ENCODE measurements at places on chromosomes 4 and X. TPM values are rescaled to one million over a fixed set of nuclear protein-coding genes. Genes with fewer than 3 reads are reported as not detected.

The CTAG2 gene
- total RNA-seq = not detected

The NWD2 gene
- total RNA-seq = under 0.01 TPM

The PPP1R2C gene
- total RNA-seq = not detected

The PWWP3B gene
- total RNA-seq = 6.7 TPM

The PASD1 gene
- not detected for total RNA-seq

The INTU gene
- total RNA-seq = 4.6 TPM

The P2RY4 gene
- total RNA-seq = 0.20 TPM

The NFKB1 gene
- total RNA-seq = 11.5 TPM

The NIPAL1 gene
- total RNA-seq = 4.4 TPM

The COMMD8 gene
- 4.2 TPM for total RNA-seq

The ZFP42 gene
- total RNA-seq = not detected

GRCh38 chr4:185849664-185850550 is 37.9 kb upstream of the SORBS2 start:
- no peak for DNase-seq

GRCh38 chr4:15809058-15809457 is 30.9 kb downstream of the CD38 start:
- no peak for DNase-seq

DNA sequence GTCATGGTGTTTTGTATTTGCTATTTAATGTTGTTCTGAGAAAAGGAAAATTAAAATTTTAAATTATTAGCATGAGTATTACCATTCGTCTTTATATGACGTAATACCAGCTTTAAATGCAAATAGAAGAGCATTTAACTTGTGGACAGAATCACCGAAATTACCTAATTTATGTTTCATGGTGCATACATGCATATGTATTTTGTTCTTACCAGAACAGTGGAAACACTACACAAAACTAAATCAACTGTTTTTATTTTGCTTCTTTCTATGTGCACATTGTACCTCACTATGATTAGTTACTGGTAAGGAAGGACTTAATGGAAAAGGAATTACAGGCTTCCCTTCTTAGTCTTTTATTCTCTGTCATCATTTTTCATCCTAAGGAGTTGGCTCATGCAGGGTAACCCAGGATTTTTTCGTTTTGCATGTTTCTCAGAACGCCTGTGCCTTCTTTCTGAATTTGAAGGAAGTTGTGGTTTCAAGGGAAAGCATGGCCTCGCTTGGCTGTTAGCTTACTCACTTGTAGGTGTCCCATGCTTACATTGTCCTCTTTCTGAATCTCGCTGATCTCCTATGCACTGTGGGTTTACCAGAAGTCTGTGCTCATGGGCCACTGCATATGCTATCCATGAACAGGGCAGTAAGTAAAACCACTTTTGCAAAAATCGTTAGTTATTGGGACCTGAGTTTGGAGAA is 300.0 kb upstream of the PUDP start:
- no peak for DNase-seq

GRCh38 chr4:67104145-67104544 is 441.2 kb downstream of the CENPC start:
- no peak for DNase-seq

- no peak for DNase-seq
Measured at GRCh38 chr4:1563241-1563640, 120.9 kb downstream of the FAM53A start.

DNA sequence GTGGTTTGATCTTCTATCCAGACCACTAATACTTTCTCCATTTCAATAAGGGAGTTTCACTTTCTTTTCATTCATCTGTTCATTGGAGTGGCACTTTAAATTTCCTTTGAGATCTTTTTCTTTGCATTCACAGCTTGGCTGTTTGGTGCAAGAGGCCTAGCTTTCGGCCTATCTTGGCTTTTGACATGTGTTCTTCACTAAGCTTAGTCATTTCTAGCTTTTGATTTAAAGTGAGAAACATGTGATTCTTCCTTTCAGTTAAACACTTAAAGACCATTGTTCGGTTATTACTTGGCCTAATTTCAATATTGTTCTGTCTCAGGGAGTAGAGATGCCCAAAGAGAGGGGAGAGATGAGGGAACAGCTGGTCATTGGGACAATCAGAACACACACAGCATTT is 24.3 kb downstream of the CXCL13 start:
- no peak for DNase-seq

DNA sequence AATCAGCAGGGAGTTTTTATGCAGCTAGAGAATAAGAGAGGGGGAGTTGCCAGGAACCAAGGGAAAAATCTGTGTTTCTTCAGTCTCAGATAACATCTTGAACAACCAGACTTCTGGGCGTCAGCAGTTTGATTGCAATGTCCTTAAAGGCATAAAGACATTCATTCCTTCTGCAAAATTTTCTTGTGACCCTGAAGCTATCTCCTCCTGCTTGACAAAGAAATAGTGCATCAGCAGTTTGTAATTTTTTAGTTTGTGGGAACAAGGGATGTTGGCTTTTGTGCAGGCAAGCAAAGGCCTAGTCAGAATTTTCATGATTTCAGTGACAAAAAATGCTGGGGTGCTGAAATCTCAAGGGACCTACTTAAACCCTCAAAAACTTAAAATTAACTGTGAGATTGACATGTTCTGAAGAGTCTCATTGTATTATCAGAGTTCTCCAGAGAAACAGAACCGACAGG is 125.8 kb upstream of the UNC5C start:
- no peak for DNase-seq

DNA sequence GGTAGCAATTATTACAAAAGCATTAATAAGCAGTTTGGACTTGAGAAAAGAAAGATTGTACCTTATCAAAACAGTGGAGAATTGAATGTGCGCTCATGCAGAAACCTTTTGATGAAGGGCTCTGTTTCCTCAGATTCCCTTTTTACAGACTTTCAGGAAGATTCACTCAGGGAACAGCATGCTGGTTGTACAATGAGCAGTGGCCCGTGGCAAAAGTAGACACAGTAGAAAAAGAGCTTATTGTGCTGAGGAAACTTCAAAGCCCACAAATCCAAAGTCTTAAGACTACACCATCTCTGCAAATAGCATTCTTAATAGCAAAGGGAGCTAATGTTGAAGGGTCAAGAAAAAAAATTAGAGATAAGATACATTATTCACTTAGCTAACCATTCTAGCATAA is 858.9 kb downstream of the PDHA2 start:
- DNase-seq = no peak

DNA sequence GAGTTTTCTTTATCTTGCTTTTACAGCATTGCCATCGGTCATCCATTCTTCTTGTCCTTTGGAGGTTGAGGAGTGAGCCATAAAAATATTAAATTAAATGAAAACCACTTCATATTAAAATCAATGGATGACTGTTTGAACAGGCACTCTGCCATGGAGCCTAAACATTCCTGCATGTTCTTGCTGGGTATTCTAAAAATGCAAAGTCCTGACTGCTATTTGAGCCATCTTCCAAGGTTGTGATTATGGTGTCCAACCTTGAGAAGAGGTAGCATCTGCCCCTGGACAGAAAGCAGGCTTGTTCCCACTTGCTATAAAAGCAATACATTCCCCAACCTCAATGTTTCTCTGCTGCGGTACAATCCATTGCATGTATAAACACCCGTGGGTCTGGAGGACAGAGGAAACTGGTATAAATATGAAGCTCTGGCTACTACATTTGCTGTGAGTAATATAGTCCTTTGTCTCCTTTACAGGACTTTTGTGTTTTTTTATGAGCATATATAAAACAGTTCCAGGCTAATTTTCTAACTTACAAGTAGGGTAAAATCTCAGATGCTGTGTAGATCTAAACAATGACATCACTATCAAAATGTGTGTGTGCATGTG is 70.9 kb upstream of the FAT4 start:
- no peak for DNase-seq

DNA sequence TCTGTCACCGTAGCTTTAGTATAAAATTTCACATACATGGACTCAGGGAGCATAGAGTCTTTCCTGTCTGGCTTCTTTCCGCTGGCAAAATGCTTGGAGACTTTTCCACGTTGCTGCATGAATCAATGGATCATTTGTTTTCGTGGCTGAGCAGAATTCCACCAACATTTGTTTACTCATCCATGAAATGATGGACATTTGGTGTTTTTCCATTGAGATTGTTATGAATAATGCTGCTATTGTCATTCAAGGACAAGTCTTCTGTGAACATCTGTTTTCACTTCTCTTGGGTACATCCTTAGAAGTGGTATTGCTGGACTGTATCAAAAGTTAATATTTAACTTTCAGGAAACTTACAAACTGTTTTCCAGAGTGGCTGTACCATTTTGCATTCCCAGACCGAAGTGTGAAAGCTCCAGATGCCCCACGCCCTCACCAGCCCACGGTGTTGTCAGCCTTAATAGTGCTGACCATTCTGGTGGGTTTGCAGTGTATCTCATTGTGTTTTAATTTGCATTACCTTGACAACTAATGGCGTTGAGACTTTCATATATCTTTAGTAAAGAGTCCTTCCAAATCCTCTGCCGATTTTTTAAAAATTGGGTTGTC is 5.8 kb upstream of the TMEM271 start:
- DNase-seq = no peak

DNA sequence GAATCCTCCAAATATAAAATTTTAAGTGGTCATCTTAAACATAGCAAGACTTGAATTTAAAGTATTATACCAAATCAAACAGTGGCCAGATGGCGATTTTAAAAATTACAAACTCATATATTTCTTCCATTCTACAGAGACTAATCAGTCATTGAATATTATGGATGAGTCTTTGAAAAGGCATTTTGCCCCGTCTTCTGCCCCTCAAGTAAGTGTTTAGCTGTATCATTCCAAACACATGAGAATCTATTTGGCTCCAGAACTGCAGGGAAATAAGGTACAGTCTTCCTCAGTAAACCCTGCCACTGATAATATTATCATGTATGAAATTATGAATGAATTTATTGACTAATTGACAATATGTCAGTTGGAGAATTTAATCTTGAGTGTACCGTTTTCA is 191.0 kb downstream of the SLC7A11 start:
- no peak for DNase-seq

DNA sequence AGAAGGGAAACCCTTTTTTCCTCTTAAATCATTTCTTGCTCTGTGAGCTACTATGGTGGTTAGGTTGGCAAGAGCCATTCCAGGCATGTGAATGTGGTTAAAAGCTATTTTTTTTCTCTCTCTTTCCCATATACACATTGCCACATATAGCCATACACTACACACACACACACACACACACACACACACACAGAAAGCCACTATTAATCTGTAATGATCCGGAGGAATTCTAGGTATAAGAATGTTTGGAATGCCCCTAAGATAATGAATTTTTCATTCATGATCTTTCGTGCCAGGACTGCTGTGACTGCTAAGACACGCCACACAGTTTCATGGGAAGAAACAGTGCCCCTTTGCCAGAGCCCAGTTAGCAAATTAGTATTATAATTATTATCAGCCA is 21.8 kb upstream of the TLL1 start:
- no peak for DNase-seq

GRCh38 chr4:78951862-78952472 is 12.7 kb upstream of the PAQR3 start:
- no peak for DNase-seq

DNA sequence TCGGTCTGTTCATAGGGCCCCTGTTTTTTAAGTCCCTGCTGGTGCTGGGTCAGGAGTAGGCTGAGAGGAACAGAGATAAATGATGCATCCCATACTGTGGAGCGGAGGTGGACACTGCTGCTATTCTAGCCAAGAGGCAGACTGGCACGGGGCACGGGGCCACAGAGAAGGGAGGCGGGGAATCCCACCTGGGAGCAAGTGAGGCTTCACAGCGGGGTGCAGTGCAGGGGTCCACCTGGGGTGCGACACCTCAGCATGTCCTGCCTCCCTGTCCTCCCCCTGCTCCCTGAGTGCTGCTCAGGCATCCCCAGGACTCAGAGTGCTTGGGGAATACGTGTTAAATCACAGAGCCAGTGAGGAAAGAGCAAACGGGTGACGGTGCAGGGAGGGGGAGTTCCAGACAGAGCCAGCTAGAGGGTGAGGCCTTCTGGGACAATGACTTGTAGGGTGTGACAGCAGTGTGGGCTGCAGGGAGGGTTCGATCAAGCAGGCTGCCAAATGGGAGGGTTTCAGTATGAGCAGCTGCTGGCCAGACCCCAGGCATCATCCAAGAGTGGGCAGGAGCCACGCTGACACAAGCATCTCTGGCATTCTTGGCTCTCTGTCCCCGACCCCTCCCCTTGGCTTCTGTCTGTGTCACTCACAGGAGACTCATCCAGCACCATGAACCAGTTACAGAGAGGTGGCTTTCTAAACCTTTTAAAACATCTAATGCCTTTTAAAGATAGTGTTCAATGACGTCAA is 13.7 kb upstream of the HTRA3 start:
- no peak for DNase-seq

GRCh38 chrX:43976205-43976604 is 3.0 kb upstream of the NDP start:
- DNase-seq = no peak

DNA sequence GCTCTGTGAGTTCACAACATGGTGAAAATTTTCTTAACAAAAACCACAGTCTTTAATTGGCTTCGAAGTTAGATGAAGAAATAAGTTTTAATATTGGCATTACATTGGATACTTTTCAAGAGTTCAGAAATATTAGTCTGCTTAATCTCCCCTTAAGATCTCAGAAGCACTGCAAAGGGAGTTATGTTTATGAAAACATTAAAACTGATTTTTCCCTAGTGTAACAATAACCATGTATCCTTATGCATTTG is 1.5 kb downstream of the SETD7 start:
- DNase-seq = no peak

- no peak for DNase-seq
Measured at GRCh38 chr4:176031922-176032321, 33.7 kb upstream of the WDR17 start.

- no peak for DNase-seq
Measured at GRCh38 chrX:53422861-53423306, at the start of gene RIBC1. RIBC1 (plus strand) TSS chrX:53422873; CDS start chrX:53426277, 3,404 bp downstream.

GRCh38 chr4:138241281-138242075 is 671 bp downstream of the SLC7A11 start:
- DNase-seq = peak; percentile 39

- no peak for DNase-seq
Measured at GRCh38 chr4:26039639-26040359, 125.8 kb downstream of the SMIM20 start.

- DNase-seq = no peak
Measured at GRCh38 chr4:165379678-165380064, 863 bp downstream of the CPE start.

DNA sequence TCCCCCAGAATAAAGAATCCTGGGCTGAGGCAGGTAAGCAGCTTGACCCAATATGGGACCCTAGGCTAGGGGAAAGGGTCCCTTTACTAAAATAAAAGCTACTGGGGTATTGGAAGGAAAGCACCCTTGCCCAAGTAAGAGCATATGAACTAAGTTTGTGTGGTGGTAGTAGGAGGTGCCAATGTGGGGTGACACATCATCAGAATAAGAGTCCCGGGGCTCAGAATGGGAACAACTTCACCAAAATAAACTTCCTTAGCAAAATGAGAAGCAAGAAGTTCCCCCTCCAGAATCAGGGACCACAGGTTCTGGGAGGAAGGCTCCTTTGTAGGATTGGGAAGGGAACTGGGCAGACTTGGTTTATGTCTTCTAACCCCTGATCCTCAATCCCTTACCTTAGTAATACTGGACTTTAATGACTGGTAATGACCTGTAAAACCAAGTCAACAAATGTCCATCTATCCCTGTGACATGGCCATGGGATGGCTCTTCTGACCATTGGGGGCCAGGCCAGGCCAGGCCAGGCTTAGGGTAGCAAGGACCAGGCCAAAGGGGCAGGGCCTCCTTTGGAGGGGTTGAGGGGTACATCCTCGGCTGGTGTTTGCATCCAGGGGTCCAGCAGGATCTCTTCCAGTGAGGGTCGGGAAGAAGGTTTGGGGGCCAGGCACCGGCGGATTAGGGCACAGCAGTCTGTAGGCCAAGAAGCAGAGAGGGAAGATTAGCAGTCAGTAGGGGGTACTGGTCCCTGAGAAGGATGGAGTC is 2.3 kb upstream of the SLC35A2 start:
- DNase-seq = no peak
